Myocyte (in vitro differentiated cells): ENCODE measurements at places on chromosomes 4 and X.

DNA sequence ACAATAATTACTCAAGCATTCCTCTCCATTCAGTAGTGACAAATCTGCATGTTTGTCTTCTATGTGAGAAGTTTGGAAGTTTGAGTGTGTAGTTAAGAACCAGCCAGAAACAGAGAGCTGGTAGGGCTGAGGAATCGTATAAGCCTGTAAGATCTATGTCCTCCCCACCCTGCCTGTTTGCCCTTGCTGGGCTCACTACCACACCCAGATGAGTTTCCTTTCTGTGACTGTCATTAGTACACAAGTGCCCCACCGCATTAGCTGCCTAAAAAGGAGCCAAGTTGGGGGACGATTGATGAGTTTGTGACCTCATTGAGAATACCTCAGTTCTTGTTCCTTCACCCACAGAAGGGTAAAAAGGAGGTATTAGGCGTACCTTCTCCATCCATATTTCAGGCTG, 28.3 kb downstream of the DOCK11 start:
- DNase-seq: no peak

- peak; percentile 14 for DNase-seq
These were observed 62.8 kb upstream of the NEIL3 start for GRCh38 chr4:177246641-177247584.

- no peak for DNase-seq
These were observed 333.1 kb downstream of the IL1RAPL1 start for GRCh38 chrX:28920153-28920943.

GRCh38 chr4:165532976-165533375, 154.2 kb downstream of the CPE start:
- DNase-seq: no peak

DNA sequence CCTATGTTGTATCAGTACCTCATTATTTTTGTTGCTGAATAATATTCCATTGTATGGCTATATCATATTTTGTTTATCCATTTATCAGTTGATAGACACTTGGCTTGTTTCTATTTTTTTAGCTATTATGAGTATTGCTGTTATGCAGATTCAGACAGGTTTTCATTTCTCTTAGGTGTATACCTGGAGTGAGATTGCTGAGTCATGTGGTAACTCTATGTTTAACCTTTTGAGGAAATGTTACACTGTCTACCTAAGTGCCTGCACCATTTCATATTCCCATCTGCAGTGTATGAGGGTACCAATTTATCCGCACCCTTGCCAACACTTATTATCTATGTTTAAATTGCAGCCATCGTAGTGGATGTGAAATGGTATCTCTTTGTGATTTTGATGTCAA, 43.0 kb upstream of the SH3RF1 start:
- DNase-seq: no peak
